ENCODE measurements at places on chromosomes 6 and 20.

- DNase-seq: peak; percentile 20
Measured at GRCh38 chr6:64288351-64288750, 652.7 kb downstream of the PHF3 start.

GRCh38 chr6:1869769-1870168, 260.1 kb downstream of the FOXC1 start:
- no peak for DNase-seq

DNA sequence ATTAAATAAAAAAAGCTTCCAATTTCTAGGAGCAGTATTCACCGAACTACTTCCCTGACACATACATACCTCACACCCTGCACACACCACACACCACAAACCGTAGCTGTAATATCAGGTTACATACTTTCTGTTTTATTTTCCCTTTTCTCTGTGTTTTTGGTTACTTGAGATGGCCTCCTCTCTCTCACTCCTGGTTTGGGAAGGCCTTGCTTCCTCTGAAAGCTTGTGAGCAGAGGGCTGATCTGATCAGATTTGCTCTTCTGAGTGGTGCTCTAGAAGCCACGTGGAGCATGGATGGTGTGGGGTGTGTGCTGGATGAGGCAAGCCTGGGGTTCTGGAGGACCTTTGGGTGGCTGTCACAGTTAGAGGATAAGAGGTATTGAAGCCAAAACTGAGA, 20.9 kb downstream of the UTRN start:
- no peak for DNase-seq

DNA sequence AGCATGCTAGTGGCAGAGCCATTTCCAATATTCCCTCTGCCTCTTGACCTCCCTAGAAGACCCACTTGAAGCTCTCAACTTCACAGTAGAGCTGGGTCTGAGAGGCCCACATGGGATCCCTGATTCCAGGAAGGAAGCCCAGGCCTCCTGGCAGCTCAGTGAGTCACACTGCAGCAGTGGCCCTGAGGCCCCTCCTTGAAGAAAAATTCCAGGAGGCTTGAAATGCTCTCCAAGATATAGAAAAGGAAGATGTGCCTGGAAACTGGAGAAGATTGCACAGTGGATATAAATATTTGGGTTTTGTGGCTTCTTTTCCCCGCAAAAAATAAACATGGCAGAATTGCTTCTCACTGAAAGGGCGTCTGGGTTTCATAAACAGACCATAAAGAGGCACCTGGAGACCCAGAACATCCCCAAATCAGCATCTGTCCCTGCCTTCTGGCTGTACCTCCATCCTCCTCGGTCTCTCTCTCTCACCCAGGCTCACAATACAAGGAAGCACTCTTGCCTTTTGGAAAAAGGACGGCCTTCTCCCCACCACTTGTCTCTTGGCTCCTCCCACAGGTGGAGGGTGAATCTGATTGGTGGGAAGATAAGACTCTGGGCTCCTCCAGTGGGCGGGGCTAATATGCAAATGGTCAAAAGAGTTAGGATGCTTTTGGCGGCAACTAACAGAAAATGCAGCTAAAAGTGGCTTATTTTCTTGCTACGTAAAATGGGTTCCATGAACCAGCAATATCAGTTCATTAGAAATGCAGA, 200.0 kb upstream of the SULF2 start:
- no peak for DNase-seq

GRCh38 chr6:118401325-118401975, 146.6 kb upstream of the PLN start:
- no peak for DNase-seq

- no peak for DNase-seq
Measured at GRCh38 chr20:51354191-51354768, 188.2 kb downstream of the NFATC2 start.

GRCh38 chr6:21747441-21747840, 153.9 kb downstream of the SOX4 start:
- no peak for DNase-seq

DNA sequence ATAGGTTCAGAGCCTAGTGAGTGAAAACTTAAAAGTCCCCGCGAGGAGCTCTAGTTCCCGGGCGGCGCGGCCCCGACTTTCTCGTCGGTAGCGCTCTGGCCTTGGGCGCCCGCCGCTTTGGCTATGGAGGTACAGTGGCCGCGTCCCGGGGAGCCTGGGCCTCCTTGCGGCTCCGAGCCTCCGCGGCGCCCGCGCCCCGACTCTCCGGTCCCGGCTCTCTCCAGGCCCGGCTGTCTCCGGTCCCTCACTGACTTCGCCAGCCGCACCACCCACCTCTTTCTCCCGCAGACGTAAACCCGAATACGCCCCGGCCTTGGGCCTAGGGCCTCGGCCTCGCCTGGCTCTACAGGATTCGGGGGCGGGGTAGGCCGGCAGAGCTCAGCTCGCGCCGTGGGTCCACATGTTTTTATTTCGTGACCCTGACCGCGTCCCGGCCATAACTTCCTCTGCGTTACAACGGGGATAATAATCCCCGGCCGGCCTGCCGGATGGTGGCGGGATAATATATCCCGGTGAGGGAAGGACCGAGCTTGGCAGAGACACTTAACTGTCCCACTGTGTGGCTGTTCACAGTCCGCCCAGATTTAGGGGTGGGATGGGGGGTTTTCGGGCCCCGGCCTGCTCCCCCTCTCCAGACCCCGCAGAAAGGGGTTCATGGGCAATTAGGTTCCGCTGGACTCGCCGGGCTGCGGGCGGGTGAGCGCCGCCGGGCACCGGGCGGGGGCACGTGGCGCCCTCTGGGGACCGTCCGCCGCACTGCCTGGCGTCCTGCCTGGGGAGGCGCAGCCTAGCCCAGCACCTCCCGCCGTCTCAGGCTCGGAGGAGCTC, 10.0 kb upstream of the TBX18 start:
- DNase-seq: no peak

DNA sequence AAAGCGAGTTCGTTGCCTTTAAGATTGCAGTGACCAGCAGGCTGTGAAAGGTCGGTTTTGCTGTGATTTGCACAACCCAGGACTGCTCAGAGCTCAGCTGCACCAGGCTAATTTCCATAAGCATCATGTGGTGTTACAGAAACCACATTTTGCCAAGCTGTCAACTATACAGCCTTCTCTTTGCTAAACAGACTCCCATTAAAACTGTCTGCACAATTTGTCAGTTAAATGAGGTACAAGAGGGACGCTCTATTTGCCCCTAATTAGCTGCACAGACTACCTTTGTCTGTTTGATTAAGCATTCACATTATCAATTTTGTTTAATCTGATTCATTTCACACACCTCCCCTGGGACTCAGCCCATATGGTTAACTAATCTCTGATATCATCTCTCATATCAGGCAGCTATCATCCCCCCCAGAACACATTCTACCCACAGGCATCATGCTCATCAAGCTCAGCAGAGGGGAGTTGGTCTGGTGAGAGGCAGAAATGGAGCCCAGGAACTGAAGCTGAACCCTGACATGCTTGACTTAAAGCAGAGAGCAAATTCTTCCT, 62.1 kb downstream of the OLIG3 start:
- no peak for DNase-seq

DNA sequence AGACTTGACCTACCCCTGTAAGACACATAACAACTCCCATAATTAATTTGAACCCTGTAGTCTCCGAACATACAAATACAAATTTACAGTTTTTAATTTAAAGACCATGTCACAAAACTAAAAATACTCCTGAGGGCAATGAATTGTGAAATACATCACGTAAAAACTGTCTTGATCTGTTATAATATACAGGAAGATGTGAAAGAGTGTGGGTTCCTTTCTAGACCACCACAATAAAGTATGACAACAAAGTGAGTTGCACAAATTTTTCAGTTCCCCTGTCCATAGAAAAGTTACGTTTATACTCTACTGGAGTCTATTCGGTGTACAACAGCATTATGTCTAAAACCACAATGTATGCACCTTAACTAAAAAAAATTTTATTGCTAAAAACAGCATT, 11.0 kb upstream of the BLOC1S5 start:
- DNase-seq: peak; percentile 35

DNA sequence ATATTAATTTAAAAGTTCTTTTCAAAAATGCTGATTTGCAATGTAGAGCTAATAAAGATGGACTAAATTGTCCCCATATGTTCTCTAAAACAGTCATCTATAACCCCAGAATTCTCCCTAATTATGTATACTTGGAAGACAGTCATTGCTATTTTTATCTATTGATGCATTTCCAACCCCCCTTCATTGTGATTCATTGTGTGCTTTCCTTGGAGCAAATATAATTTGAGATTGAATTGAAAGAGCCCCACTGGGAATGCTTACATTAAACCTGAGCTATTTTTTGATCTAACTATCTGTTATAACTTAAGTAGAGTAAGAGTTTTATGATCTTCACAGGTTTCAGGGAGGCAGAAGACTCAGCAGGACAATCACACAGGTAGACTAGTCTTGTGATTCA, 73.7 kb upstream of the PTCHD4 start:
- no peak for DNase-seq

DNA sequence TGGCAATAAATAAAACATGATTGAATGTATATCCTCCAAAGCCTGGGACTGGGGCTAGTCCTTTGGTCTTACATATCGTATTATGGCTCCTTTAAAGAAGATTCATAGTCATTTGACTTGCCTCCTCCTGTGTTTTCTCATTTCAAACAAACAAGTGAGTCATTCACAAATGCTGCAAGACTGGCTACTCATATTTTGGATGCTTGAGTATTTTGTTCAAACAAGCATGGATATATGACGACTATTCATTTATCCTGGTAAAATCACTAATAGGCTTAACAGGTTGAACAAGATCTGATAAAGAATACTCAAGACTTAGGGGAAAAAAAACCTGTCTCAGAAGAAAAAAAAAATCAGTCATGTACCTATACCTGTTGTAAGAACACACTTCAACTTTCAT, 111.1 kb upstream of the CCDC28A start:
- DNase-seq: no peak

GRCh38 chr20:41135187-41135887, 2.0 kb upstream of the PLCG1 start:
- peak; percentile 78 for DNase-seq

- no peak for DNase-seq
Measured at GRCh38 chr6:158970640-158971275, 29.2 kb downstream of the RSPH3 start.

DNA sequence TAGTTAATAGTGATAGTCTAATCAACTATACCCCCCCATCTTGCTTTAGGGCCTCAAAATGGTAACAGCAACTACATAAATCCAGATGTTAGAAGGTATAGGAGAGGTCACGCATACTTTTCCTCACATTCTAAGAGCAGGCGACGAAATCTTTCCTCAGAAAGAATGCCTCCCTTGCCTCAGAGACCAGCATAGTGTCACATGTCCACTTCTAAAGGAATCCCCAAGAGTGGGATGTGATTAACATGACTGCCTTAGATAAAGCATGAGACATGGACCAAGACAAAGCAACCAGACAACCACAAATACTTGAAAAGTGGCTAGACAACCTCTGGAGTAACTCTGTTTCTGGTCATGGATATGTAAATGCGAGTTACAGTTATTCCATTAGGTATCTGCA, 710.7 kb downstream of the EYS start:
- DNase-seq: no peak

- DNase-seq: no peak
Measured at GRCh38 chr6:159487636-159488035, 205.4 kb downstream of the SOD2 start.

DNA sequence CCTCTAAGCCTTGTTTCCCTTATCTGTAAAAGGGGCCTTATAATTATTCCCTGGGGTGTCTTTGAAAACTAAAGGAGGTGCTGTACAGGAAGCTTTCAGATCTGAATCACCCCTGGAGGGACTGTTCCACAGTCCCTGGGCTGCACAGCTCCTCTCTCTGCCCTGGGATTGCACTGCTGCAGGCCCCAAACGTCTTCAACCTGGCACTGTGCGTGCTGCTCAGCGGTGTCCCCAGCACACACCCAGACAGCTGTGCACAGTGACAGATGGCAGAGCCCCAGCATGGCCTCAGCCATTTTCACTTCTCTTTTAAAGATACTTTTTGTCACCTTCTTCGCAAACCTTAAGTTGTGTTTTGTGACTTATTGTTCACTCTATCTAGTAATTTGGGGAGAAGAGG, 50.7 kb upstream of the INSM1 start:
- no peak for DNase-seq

DNA sequence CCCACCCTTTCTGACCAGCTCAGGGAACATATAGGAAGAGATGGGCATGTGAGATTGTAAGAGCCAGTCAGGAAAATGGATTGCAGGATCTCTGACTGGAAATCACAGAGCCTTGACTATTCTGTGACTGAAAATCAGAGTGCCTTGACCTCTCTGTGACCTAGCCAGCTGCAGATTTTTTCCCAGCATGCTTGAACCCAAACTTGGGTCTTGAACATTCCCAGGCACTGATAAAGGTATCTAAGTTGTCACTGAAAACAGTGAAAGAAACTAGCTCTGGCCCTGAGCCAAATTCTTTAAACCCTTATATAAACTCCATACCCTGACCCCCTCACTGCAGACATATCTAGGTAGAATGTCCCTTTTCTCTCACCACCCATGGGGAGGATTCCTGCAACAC, 2.3 kb upstream of the ZNF165 start:
- no peak for DNase-seq

- DNase-seq: no peak
Measured at GRCh38 chr6:158910484-158911440, 89.2 kb downstream of the RSPH3 start.

DNA sequence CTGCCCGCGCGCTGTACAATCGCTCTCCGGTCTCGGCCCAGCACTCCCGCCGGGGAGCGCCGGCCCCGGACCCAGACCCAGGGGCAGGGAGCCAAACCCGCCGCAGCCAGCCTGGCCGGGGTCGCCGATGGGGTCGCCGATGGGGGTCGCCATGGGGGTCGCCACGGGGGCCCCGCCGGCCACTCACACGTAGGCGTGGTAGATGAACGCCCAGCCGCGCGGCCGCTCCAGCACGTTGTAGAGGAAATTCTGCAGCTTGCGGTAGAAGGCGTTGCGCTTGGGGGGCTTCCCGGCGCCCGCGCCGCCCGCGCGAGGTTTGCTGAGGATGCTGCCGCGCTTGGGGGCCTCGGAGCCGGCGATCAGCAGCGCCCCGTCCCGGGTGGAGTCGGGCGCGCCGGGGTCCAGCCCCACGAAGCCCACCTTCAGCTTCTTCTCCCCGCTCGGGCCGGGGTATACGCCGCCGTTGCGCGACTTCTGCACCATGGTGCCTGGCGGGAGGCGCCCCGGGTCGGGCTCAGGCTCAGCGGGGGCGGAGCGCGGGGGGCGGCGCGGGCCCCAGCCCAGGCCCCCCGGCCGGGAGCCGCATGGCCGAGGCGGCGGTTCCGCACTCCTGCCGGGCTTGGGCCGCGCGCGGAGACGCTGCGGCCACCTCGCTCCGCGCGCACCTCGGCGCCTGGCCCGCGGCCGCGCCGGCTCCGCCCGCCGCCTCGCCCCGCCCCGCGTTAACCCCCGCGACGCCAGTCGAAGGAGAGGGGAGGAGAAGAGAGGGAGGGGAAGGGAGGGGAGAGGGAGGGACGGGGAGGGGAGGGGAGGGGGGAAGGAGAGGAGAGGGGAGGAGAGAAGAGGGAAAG, at the start of gene KCNQ2:
TSS of gene KCNQ2 (minus strand) at position 675 of the 851 bp plus-strand sequence. CDS start at position 483, 192 bp downstream.
- no peak for DNase-seq

DNA sequence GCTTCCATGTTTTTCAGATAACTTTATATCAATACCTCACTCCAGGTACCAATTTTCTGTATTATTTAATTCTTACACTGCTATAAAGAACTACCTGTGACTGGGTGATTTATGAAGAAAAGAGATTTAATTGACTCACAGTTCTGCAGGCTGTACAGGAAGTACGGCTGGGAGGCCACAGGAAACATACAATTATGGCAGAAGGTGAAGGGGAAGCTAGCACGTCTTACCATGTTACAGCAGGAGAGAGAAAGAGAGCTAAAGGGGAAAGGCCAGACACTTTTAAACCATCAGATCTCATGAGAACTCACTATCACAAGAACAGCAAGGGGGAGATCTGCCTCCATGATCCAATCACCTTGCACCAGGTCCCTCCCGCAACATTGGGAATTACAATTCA, 119.1 kb upstream of the BMP5 start:
- peak; percentile 4 for DNase-seq

- peak; percentile 74 for DNase-seq
Measured at GRCh38 chr6:148947621-148948444, 201.0 kb downstream of the UST start.
